COR-L47 (cell line): ENCODE measurements at places on chromosomes 13 and 19.

GRCh38 chr13:100014621-100015020 lies 33.0 kb downstream of the ZIC2 start:
- DNase-seq, result no peak

DNA sequence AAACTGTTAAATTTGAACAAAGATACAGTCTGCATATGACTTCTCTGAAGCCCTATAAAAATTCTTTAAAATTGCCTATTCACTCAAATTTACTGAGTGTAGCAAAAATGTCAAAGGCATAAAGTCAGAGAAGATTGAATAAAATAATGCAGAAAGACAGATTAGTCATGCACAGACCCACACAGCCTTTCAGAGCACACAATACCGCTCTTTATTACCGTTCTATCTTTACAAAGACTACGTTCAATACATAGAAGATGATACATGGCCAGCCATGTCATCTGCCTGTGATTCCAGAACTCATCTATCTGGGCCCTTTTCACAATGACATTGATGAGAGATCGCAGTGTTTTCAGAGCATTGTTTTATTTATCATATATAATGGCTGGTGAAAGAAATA lies 107.2 kb downstream of the URI1 start:
- no peak for DNase-seq

- no peak for DNase-seq
Observed at GRCh38 chr19:23160766-23161165, 43.9 kb downstream of the ZNF730 start.

GRCh38 chr19:47523473-47523872 lies 8.6 kb upstream of the NAPA start:
- peak; percentile 16 for DNase-seq

GRCh38 chr19:31671411-31672035 lies 322.3 kb upstream of the TSHZ3 start:
- no peak for DNase-seq

- no peak for DNase-seq
Observed at GRCh38 chr13:87259479-87260083, 411.6 kb upstream of the SLITRK5 start.

- DNase-seq, result peak; percentile 86
Observed at GRCh38 chr13:31835932-31836331, 96.6 kb downstream of the RXFP2 start.

- no peak for DNase-seq
Observed at GRCh38 chr13:106917024-106917571, 349.2 kb upstream of the ARGLU1 start.

- no peak for DNase-seq
Observed at GRCh38 chr13:75769141-75769905, 133.2 kb downstream of the LMO7 start.

DNA sequence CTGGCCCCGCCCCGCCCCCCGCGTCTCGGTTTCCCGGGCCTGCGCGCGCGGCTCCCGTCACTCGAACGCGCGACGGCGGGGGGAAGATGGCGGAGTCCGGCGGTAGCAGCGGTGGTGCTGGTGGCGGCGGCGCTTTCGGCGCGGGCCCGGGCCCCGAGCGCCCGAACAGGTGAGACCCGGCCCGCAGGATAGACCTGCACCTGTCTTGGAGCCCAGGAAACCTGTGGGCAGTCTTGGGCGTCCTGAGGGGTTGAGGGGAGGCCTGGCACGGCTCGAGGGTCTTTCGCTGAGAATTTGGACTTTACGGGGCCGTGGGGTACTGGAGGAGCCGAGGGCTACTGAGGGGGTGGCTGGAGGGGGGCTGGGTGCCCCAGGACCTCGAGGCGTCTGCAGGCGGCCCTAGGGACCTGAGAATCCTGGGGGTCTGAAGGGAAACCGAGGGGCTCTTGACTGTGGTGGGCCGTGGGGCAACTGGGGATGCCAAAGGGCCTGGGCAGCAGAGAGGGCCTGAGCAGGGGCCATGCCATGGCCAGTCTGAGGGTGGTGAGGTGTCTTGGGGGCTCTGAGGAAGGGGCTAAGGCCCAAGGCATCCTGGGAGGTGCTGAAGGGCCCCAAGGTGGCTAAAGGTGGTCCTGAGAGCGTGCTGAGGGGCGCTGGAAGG lies at the start of gene KLHL26:
Gene KLHL26, plus strand, starts transcription at position 60 of the 661 bp plus-strand sequence. Its CDS starts 27 bp downstream, at position 87.
- no peak for DNase-seq

GRCh38 chr19:54418030-54418929 lies 3.0 kb downstream of the TTYH1 start:
- no peak for DNase-seq

- no peak for DNase-seq
Observed at GRCh38 chr13:102968572-102969228, 97.5 kb downstream of the SLC10A2 start.

DNA sequence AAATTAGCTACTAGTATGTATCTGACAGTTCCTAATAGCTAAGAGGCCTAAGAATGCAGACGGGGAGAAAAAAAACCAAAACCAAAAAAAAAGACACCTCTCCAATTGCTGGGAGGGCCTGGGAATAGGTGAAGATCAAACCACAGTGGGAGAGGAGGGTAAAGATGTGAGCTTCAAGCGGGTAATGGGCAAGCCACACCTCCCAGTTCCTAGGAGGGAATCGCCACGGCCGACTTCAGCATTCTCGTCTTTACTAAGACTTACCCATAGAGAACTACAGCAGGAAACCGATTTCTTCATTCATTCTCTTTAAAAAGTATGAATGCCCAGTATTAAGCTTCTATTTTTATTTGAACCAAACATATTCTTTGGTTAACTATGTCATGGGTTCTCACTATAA lies 5.6 kb upstream of the EEF1AKMT1 start:
- no peak for DNase-seq

- no peak for DNase-seq
Observed at GRCh38 chr19:38039966-38040365, 133.0 kb downstream of the SIPA1L3 start.

- peak; percentile 45 for DNase-seq
Observed at GRCh38 chr19:42092350-42092749, 16.4 kb downstream of the ZNF574 start.

- DNase-seq, result no peak
Observed at GRCh38 chr13:67292886-67293285, 62.8 kb upstream of the PCDH9 start.

- no peak for DNase-seq
Observed at GRCh38 chr13:35228536-35228935, 248.0 kb downstream of the MAB21L1 start.

GRCh38 chr13:73035660-73036059 lies 23.1 kb upstream of the KLF5 start:
- DNase-seq, result no peak

GRCh38 chr13:27415116-27415515 lies 9.3 kb upstream of the GTF3A start:
- DNase-seq, result no peak

DNA sequence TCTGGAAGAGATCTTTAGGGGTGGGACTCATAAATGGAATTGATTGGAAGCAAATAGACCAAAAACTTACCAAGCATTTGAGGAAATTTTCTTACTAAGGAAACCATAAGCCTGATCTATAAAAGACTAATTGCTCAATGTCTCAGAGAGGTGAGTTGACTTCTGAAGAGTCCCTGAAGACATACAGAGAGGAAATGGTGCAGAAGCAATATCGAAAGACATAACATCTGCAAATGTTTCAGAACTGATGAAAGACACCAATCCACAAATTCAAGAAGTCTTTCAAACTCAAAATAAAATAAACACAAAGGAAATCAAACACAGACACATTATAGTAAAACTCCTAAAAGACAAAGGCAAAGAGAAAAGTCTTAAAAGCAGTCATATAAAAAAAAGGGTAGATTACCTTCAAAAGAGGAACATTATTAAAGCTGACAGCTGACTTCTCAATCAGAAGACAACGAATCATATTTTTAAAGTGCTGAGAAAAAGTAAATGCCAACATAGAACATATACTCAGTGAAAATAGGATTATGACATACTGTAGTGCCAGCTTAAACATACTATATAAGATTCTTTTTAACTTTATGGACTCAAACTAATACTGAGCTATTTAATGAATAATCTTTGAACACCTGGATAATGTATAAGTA lies 45.4 kb upstream of the CALM3 start:
- DNase-seq, result no peak

DNA sequence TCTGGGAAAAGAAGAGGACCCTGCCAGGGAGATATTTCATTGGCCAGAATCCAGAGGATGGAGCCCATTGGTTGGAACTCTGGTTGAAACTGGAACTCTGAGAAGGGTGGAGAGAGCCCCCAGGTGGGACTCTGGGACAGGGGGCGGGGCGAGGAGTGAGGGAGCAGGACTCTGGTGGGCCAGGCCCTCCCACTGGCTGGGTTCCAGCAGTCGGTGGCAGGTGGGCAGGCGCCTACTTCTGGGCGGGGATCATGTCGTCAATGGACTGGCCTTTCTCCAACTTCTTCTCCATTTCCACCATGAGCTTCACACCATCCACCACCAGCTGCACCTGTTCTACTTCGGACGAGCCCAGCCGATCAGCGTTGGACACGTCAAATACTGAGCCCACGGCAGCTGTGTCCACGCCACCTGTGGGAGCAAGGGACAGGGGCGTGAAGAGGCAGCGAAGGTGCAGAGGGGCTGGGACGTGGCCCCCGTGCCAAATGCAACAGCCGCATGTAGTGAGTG lies 16.1 kb downstream of the CKM start:
- peak; percentile 19 for DNase-seq

DNA sequence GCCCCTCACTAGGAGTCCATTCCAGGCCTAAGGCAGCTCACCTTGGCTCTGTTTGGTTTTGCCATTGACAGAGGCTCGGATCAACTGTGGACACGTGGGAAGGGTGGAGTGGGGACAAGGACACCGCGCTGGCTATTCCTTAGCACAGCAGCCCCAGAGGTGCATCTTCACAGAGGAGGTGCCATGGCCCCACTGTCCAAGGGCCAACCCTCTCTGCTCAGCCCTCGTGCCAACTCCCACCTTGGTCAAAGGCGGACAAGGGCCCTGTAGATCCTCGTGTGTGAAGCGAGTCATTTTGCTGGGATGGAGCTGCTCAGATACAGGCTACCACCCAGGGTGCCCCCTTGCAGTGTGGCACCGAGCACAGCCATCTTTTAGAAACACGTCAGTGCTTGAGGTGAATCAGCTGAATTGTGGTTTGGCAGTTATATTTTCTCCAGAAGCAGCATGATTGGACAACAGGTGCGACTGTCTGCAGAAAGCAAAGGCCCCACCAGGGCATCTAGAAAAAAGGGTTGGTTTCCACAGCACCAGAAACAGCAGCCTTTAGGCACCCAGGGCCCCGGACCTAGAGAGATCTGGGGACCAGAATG lies 192.1 kb upstream of the GPR12 start:
- no peak for DNase-seq

- no peak for DNase-seq
Observed at GRCh38 chr19:58356766-58357480, 3.6 kb upstream of the A1BG start.

DNA sequence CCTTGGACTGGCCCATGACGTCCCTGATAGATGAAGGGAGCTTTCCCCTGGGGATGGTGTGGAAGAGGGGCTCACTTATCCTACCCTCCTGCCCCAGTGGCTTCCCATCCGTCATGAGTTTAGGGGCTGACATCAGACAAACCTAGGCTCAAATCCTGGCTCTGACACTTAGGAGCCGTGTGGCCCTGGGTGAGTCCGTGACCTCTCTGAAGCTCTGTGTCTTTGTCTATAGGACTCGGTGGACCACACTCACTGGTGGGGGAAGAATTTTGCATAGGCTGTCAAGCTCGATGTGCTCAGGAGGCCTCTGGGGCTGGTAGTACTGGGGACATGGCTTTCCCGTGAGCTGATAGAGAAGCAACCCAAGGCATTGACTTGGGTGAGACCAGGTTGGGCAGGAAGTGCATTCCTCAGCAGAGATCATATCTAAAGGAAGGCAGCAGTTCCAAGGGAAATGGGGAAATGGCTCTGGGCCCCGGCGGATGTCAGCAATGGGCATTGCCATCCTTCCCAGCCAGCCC lies 17.4 kb upstream of the AP1M2 start:
- DNase-seq, result no peak

- no peak for DNase-seq
Observed at GRCh38 chr19:48645620-48646000, 377 bp downstream of the CA11 start.

DNA sequence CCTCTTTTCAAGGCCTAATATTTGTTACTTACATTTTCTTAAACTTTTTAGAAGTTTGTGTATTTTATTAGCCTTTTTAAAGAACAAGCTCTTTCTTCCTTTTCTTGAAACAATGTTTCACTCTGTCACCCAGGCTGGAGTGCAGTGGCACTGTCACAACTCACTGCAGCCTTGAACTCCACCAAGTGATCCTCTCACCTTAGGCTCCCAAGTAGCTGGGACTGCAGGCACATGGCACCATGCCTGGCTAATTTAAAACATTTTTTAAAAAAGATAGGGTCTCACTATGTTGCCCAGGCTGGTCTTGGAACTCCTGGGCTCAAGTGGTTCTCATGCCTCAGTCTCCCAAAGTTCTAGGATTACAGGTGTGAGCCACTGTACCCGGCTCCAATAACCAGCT lies 192.2 kb upstream of the SPRY2 start:
- DNase-seq, result no peak

DNA sequence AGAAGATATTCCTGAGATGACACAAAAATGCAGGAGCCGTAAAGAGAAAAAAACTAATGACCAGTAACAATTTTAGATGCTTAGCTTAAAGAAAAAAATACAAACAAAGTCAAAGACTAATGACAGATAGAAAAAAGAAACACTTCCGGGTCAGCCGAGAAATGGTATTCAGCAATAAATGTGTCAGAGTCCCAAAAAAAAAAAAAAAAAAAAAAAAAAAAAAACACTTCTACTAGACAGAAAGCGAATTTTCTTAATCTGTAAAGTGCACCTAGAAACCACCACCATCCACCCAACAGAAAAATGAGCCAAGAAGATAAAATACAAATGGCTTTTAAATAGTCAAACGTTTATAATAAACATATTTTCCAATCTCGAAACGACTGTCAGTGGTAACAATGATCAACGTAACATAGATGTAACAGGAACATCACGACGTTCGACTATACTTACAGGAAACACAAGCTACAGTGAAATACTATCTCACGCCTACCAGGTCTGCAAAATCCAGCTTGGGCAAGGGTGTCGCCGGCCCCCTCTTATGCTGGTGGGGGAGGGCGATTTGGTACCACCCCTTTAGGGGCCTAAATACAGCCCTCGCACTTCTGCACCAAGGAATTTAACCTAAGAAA lies 10.6 kb downstream of the ABHD17A start:
- no peak for DNase-seq

DNA sequence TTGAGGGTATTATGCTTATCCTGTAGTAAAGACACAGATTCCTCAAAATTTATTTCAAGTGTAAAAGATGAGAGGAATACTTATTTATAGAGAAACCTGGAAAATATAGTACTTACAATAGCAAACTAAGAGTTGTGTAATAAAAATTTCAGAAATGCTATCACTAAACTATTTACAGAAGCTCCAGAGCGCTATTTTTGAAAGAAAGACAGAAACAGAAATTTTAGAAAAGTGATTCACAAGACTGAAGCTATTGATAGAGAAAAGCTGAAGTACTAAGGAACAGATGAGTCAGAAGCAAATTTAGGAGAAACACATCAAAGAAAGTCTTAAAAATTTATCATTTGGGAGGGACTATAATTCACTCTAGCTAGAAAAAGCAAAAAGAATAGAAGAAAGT lies 1174.2 kb downstream of the DIAPH3 start:
- DNase-seq, result no peak
